ENCODE measurements at places on chromosomes 12 and 14. TPM values are rescaled to one million over a fixed set of nuclear protein-coding genes. Genes with fewer than 3 reads are reported as not detected.

GRCh38 chr12:62697893-62698292 is 231.3 kb downstream of the MON2 start:
- no peak for DNase-seq

The KRT78 gene
- not detected for total RNA-seq

The SLC25A47 gene
- not detected for total RNA-seq

- no peak for DNase-seq
Observed at GRCh38 chr14:61188196-61188595, 92.9 kb downstream of the TMEM30B start.

DNA sequence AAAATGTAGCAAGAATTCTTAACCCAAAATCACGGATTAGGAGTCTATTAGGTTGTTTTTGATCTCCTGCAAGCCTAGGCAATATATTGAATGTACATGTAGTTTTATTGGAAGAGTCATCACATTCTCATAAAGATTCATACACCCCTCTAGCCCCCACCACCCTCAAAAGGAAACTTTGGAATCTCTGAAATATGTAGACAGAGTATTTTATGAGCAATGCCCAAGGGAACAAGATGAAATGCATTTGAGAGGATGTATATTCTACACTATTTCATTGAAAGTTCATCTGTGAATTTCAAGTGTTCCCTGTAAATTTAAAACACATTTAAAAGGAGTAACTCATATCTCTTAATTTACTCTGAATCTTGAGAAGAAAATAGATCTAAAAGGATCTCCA is 103.7 kb downstream of the SYT1 start:
- no peak for DNase-seq

The RERG gene
- total RNA-seq: not detected

DNA sequence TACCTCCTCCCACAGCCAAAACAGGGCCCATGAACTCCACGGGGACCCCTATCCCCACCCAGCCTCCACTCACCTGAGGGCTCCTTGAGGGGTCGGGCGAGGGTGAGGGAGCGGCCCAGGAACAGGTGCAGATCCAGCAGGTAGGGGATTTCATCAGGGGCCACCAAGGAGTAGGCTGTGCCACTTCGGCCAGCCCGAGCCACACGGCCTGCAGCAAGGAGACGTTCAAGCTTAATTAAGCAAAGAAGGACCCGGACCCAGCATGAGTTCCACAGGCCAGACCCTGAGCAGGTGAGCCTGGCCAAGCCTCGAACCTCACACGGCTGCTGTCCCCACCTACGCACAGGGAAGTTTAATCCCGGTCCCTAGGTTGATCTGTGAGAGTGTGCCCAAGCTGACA is 15.6 kb downstream of the DDX54 start:
- no peak for DNase-seq

The PLCZ1 gene
- not detected for total RNA-seq

GRCh38 chr12:26688344-26688904 is 144.6 kb downstream of the ITPR2 start:
- no peak for DNase-seq

- no peak for DNase-seq
Observed at GRCh38 chr12:4909734-4910501, at the start of gene KCNA1. KCNA1 (plus strand) TSS chr12:4909905; CDS start chr12:4911379, 1,474 bp downstream.

GRCh38 chr12:5012337-5012736 is 31.3 kb upstream of the KCNA5 start:
- no peak for DNase-seq

DNA sequence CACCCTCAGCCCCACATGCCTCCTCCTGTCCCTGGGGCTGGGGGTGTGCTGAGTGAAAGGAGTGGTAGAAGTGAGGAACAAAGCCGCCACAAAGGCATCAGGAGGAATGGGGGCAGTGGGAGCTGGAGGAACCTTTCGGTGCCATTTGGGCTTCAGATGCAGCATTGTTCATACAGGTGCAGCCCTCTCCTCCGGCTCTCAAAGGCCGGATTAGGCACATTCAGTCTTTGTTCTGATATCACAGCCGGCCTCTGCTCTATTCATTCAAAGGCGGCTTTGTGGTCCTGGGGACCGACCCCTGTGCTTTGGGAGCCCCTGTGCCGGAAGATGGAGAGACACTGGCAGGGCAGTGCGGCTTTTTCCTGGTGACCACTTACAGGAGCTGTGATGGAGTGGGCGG is 53.2 kb downstream of the SMOC1 start:
- no peak for DNase-seq

The GSKIP gene
- 38.6 TPM for total RNA-seq

DNA sequence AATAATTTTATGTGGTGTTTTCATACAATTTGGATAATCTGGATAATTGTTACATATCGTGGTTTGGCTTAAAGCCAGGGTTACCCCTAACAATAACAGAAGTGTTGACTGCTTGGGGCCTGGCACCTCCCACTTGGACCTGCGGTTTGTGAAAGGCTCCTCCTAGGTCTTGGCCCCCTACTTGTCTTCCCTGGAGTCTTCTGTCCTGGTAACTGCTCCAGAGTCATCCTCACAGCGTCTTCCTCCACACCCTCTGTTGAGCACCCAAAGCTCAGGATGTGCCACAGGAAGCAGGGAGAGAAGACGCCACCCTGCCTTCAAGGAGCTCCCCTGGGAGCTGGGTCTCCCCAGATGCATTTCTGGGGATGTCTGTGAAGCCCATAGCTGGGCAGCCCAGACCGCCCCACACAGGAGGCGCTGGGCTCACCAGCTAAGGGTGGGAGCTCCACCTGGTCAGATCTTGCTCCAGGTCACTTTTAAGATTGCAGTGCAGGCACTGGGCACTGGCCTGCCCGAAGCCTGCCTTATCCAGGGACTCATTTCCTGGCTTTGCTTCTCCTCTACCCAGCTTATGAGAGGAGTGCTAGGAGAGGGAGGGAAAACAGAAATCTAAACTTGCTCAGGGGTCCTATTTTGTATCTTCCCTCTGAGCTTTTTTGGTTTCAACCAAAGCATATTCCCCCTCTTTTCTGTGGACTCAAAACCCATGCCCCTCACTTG is 98.2 kb downstream of the ZFP36L1 start:
- DNase-seq: no peak

GRCh38 chr12:88267630-88268029 is 125.5 kb downstream of the TMTC3 start:
- no peak for DNase-seq

GRCh38 chr14:63603749-63604277 is 37.9 kb downstream of the WDR89 start:
- DNase-seq: no peak

DNA sequence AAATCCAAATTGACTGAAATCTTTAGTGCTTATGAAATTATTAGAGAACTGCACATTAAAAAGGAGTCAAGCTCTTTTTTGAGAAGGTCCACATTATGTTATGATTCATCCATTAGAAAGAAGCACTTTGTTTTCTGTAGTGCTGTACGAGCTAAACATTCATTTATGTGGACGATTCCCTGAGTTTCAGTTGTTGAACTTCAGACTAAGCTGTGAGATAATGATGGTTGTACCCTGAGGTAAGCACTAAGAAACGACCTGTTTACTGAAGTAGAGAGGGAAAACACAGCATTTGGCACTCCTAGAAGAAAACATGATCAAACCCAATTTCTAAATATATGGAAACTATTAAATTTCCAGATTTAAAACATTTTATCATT is 67.3 kb upstream of the ATP2B1 start:
- DNase-seq: no peak

DNA sequence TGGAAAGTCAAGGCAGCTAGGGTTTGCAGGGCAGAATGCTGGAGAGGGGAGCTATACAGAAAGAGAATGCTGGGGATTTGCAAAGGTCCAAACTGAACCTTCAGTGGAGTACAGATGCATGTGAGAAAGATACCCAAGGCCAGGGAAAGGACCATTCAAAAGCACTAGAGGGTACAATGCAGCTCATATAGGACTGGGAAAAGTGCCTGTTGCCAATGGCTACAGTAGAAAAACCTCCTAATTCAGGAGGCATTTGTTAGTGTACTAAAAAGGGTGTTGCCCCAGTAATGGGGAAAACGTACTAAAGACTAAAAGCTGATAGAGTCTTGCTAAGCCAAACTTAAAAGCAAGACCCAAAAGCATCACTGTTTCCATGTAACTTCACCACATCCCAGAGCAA is 30.1 kb downstream of the E2F7 start:
- no peak for DNase-seq

GRCh38 chr12:109705291-109705690 is 8.3 kb upstream of the FAM222A start:
- no peak for DNase-seq
